A549 treated with GW870086 at 1 μM for 4 hours (cell line): ENCODE measurements at places on chromosomes 4 and X. TPM values are rescaled to one million over a fixed set of nuclear protein-coding genes. Genes with fewer than 3 reads are reported as not detected.

Gene CTSO
- 0.54 to 1.2 TPM (median 0.85 TPM) in 5 replicates for total RNA-seq

Gene TMEM47
- 0.87 to 1.5 TPM (median 1.2 TPM) in 5 replicates for total RNA-seq

Gene MEPE
- not detected in 5 replicates for total RNA-seq

Gene RPS6KA6
- 3.9 to 5.9 TPM (median 5.5 TPM) in 5 replicates for total RNA-seq

Gene SMARCA1
- 32.0 to 50.4 TPM (median 49.0 TPM) in 5 replicates for total RNA-seq

Gene MTMR1
- 12.5 to 18.1 TPM (median 15.6 TPM) in 5 replicates for total RNA-seq

Gene PRR32
- not detected in 5 replicates for total RNA-seq

Gene SLC10A3
- total RNA-seq = 29.7 to 41.5 TPM (median 40.1 TPM) in 5 replicates

Gene RNF128
- 0.05 to 0.06 TPM (median 0.06 TPM) in 3 of 5 replicates, not detected in the others for total RNA-seq

Gene MAGEC2
- not detected in 5 replicates for total RNA-seq
